ENCODE measurements at places on chromosomes 4 and X. TPM values are rescaled to one million over a fixed set of nuclear protein-coding genes. Genes with fewer than 3 reads are reported as not detected.

Gene VEGFC
- not detected for total RNA-seq

Gene CFAP47
- not detected for total RNA-seq

Gene KCNIP4
- total RNA-seq = not detected

Gene TEX13B
- not detected for total RNA-seq

Gene TMPRSS11F
- not detected for total RNA-seq

Gene ARSJ
- 0.45 TPM for total RNA-seq

DNA sequence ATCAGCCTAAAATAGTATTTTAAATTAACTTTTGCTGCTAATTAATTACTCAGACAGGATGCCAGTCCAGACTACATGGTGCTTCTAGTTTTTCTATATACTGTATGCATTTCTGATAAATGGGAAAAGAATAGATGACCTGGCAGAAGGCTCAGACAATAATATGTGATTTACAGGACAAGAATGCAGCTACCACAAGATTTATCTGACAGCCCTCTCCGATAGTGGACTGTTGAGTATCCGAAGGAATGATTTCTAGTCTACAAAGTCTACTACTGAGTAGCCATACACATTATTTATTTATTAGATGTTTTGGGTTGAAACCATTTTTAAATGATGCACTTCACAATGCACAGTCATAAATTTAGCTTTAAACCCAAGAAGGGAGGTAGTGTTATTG lies 212.8 kb downstream of the MAB21L2 start:
- H3K4me3 ChIP-seq = no peak overlapping the region
- H3K36me3 ChIP-seq = peaks cover 7% of the 10 kb centered on the region
- H3K27ac ChIP-seq = no peak overlapping the region
- no peaks in the 10 kb centered on the region for H3K27me3 ChIP-seq
- peaks cover 5% of the 10 kb centered on the region for H3K4me1 ChIP-seq

- H3K27ac ChIP-seq = no peak overlapping the region
- H3K36me3 ChIP-seq = no peaks in the 10 kb centered on the region
- H3K4me1 ChIP-seq = no peaks in the 10 kb centered on the region
- H3K27me3 ChIP-seq = no peaks in the 10 kb centered on the region
- DNase-seq = no peak
These were observed 282.7 kb downstream of the UNC5C start for GRCh38 chr4:95265814-95266740.

- H3K4me1 ChIP-seq = peaks cover 7% of the 10 kb centered on the region
- H3K4me3 ChIP-seq = no peak overlapping the region
- H3K36me3 ChIP-seq = no peaks in the 10 kb centered on the region
- DNase-seq = no peak
- no peak overlapping the region for H3K27ac ChIP-seq
- H3K27me3 ChIP-seq = no peaks in the 10 kb centered on the region
These were observed 120.2 kb upstream of the FAM9C start for GRCh38 chrX:13164611-13165010.

DNA sequence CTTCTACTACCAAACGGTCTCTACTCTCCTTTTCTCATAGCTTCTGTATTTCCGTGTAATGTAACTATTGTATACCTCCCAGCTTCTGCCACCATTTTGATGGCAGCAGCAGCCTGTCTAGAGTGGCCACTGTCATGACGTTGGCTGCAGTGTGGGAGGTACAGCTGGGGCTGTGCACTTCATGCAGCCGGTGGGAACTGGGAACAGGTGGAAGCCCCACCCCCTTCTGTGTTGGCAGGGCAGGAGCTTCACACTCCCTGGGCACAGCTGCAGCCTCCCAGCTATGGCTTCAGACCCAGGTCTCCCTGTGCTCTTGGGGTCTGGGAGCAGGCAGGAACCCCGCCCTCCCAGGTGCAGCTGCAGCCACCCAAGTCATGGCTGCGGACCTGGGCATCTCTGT lies 49.8 kb upstream of the SEC24B start:
- no peaks in the 10 kb centered on the region for H3K36me3 ChIP-seq
- no peak for DNase-seq
- H3K4me1 ChIP-seq = no peaks in the 10 kb centered on the region
- peaks cover 22% of the 10 kb centered on the region for H3K27me3 ChIP-seq
- no peak overlapping the region for H3K4me3 ChIP-seq
- no peak overlapping the region for H3K27ac ChIP-seq

GRCh38 chr4:26692014-26692726 lies 108.3 kb downstream of the TBC1D19 start:
- peaks cover 13% of the 10 kb centered on the region for H3K36me3 ChIP-seq
- no peaks in the 10 kb centered on the region for H3K4me1 ChIP-seq
- no peak for DNase-seq
- no peak overlapping the region for H3K27ac ChIP-seq
- H3K4me3 ChIP-seq = no peak overlapping the region

DNA sequence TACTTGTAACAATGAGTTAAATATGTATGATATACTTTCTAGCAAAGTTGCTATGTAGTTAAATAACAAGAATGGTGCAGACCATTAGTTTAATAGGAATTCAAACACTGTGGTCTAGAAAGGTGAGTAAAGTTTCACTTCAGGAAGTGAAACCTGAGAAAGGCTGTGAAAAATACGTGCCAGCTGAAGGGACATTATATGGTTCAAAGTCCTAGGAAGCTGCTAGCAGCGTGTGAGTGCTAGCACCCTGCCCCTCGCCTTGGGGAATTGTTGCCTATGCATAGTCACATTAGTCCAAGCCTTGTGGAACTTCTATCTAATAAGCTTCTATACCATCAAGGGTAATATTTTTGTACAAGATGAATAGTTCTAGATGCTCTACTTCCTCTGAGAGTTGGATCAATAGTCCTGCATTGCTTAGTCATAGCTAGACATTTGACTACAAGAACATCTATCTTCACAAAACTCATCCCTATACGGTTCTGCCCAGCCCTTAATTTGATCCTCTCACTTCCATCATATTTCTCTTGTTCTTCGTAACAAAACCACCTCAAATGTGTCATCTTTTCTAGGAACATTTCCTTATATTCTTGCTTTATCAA lies 45.8 kb upstream of the ARSJ start:
- H3K27me3 ChIP-seq = no peaks in the 10 kb centered on the region
- H3K27ac ChIP-seq = no peak overlapping the region
- H3K4me1 ChIP-seq = no peaks in the 10 kb centered on the region
- DNase-seq = no peak
- no peaks in the 10 kb centered on the region for H3K36me3 ChIP-seq

- H3K27ac ChIP-seq = no peak overlapping the region
- no peak for DNase-seq
- no peaks in the 10 kb centered on the region for H3K4me1 ChIP-seq
- H3K36me3 ChIP-seq = peaks cover 2% of the 10 kb centered on the region
These were observed 43.6 kb downstream of the RUFY3 start for GRCh38 chr4:70765368-70765767.

- no peak for DNase-seq
- no peaks in the 10 kb centered on the region for H3K36me3 ChIP-seq
- H3K27me3 ChIP-seq = peaks cover 6% of the 10 kb centered on the region
- H3K27ac ChIP-seq = no peak overlapping the region
- H3K4me1 ChIP-seq = no peaks in the 10 kb centered on the region
These were observed 10.8 kb upstream of the GUCY1B1 start for GRCh38 chr4:155748039-155748438.

DNA sequence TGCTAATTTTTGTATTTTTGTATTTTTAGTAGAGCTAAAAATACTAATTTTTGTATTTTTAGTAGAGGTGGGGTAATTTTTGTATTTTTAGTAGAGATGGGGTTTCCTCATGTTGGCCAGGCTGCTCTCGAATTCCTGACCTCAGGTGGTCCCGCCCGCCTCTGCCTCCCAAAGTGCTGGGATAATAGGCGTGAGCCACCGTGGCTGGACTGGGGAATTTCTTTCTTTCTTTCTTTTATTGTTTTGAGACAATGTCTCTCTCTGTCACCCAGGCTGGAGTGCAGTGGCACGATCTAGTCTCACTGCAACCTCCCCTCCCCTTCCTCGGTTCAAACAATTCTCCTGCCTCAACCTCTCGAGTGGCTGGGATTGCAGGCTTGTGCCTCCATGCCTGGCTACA lies 83.0 kb downstream of the FAM193A start:
- peaks cover 2% of the 10 kb centered on the region for H3K36me3 ChIP-seq
- H3K27ac ChIP-seq = no peak overlapping the region
- H3K4me1 ChIP-seq = peaks cover 35% of the 10 kb centered on the region
- DNase-seq = no peak
- no peak overlapping the region for H3K4me3 ChIP-seq
- H3K27me3 ChIP-seq = no peaks in the 10 kb centered on the region

DNA sequence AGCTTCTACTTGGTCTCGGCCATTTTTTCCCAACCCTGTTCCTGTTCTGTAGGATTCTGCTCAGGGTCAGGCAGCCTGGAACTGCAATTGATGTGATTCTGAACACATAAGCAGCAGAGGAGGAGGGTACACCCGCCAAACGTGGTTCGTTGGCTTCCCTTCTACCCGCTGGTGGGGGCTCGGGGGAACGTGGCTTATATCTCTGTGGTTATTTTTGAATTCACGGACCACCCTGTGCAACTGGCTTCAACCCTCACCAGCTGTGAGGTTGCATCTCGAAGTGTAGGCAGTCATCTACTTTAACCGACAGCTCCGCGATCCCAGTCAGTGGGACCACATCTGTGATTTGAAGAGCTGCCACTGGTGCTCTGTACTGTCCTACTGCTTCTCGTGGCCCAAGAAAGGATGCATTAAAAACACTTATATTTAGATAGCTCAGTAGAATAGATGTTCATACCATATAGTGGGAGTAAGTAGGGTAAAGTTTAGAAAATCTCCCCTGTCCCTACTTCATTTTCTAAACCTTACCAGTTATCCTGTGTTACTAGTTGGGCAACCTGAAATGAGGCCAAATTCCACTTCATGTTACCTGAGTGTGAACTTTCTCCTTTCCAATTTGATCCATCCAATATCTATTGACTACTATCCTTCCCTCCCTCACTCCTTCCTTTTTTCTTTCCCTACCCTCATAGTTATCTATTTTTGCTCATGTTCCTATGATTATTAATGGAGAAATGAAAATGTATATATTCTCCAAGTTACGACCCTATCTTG lies 80.4 kb upstream of the BCOR start:
- no peak for DNase-seq
- H3K27ac ChIP-seq = no peak overlapping the region
- H3K4me3 ChIP-seq = no peak overlapping the region
- H3K4me1 ChIP-seq = peaks cover 12% of the 10 kb centered on the region

DNA sequence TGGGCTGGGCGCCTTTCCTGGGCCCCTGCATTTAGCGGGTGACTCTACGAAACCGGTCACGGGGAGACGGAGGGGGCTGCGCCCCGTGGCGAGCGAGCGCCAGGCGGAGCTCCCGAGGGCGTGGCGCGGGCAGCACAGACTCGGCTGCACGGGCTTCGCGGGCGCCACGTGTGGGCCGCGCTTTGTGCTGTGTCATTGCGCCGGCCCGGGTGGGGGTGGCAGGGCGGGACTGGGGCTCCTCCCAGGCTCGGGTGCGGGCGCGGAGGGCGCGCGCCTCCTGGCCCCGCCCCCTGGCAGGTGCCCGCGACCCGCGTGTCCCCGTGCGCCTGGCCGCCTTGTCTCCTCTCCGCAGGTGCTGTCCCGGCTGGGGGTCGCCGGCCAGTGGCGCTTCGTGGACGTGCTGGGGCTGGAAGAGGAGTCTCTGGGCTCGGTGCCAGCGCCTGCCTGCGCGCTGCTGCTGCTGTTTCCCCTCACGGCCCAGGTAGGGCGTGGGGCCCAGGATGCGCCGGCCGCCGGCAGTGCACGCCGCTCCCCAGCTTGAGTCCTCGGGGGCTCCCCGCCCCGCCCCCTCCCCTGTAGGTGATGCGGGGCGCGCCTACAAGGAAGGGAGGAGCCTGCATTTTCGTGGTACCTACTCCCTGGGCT lies 651 bp downstream of the UCHL1 start:
- H3K27me3 ChIP-seq = peaks cover 69% of the 10 kb centered on the region
- DNase-seq = no peak
- no peak overlapping the region for H3K27ac ChIP-seq
- peaks cover 12% of the 10 kb centered on the region for H3K4me1 ChIP-seq

DNA sequence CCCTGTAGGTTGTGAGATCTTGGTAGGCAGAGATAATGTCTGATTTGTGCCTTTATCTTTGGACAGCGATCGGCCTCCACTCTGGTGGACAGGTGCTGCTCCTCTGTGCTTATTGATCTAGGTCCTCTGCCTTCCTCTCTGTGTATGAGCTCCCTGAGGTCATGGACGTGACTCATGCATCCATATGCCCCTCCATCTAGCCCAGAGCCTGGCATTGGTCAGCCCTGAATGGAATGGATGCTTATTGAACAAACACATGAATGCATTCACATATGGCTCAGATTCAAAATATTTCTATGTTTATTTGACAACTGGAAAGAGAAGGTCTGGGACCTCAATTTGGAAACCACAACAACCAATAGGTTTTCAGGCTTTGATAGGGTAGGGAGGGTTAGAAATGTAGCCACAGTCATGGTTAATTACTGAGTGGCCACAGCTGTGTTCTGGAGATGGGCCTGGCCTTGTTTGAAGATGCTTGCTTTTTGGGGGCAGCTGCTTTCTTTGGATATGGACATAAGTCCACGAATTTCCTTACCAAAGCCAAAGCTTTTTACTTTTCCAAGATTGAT lies 76.2 kb downstream of the SEL1L3 start:
- H3K27me3 ChIP-seq = no peaks in the 10 kb centered on the region
- H3K27ac ChIP-seq = no peak overlapping the region
- peaks cover 15% of the 10 kb centered on the region for H3K36me3 ChIP-seq
- peaks cover 6% of the 10 kb centered on the region for H3K4me1 ChIP-seq

Data from T-helper 17 cell (primary cell).